ENCODE measurements at places on chromosomes 12 and 14. TPM values are rescaled to one million over a fixed set of nuclear protein-coding genes. Genes with fewer than 3 reads are reported as not detected.

RTL1 gene
- total RNA-seq: not detected

PLA2G1B gene
- total RNA-seq: not detected

CCND2 gene
- total RNA-seq: 129 TPM

GPD1 gene
- 0.08 TPM for total RNA-seq

CD4 gene
- 2.6 TPM for total RNA-seq

GNPTAB gene
- total RNA-seq: 39.2 TPM

GTF2A1 gene
- 28.0 TPM for total RNA-seq

GRIN2B gene
- under 0.01 TPM for total RNA-seq

DNA sequence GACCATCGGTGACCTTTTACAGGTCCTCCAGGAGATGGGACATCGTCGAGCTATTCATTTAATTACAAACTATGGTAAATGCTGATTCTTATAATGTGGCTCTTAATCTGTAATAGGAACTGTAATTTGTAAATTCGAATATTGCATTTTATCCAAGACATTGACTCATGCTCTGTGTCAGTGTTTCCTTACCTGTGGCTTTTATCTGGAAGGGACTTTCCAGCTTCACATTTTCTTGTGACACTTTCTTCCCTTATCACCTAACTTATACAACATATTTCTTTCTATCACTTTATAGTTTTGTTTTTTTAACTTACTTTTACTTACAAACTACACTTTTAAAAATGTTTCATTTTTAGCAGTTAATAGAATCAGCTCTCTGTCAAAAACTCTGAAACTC is 14.8 kb downstream of the IRAK3 start:
- no peak for ATAC-seq

DNA sequence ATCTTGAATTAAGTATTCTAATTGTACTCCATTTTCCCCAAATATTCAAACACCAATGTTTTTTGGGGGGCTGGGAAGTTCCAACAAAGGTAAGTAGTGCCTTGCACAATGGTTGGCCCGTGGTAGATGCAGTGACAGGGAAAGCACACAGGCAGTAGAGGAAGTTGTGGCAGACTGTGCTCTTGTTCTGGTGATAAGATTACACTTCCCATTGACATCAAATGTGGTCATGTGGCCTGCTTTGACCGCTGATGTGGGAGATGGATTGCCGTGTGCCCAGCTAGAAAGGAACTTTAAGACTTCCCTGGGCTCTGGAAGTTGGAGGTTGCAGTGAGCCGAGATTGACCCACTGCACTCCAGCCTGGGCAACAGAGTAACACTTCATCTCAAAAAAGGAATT is 223.8 kb downstream of the VRK1 start:
- no peak for ATAC-seq

- no peak for ATAC-seq
These were observed 23.9 kb downstream of the PALS1 start for GRCh38 chr14:67265131-67265530.

DNA sequence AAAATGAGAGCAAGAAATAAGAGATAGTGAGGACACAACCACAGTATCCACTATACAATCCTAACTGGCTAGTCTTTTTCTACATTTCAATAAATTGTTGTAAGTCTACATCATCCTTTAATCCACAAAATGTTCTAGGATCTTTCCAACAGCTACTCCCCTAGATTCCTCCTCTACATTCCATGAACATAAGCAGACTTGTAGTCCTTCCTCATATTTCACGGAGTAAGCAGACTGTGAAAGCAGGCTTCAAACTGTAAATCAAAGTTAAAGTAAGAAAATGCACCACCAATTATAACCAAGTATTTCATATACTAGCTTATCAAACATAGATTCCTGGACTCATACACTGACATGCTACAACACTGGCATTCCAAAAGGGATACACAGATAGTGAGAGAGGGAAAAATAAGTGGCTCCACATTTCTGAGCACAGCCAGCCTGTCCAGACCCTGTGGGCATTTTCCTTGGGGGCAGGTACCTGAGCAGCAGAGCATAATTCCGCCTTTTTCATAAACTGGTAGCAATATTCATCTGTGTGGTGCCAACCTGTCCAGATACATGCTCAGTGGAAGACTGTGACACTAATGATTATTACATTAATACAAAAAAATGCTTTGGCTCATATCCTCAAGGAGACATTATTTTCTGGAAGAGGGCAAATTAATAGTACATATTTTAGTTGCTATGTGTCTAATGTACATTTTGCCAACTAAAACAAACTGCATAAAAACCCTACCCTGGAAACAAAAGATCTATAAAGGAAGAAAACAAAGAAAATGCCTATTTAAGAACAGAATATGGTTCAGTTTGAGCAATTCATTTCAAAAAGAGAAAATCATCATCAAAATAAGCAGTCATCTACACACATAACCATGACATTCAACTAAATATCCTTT is 113.3 kb upstream of the FSCB start:
- no peak for ATAC-seq

DNA sequence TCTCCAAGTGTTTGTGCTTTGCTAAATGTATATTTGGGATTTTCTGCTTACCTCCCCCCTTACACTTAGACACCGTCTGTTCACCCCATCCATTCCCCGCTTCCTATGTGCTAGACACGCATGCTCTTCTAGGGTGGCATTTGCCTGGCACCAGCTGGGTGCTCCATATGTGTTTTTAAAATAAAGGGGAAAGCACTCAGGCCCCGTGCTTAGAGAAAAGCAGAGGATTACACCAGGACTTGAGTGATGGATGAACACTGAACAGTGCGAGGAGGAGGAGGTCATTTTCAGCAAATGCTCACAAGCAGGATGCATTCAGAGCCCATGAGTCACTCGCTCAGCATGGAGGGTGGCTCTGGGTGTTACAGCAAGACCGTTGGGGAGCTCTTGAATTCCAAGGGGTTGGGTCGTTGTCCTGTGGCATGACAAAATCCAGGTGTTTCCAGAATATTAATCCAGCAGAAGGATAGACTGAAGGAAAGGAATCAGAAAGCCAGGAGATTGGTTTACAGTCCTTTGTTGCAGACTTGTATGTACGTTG is 2.9 kb upstream of the BDKRB1 start:
- ATAC-seq: peak; percentile 81

- ATAC-seq: no peak
These were observed 41.2 kb downstream of the RFLNA start for GRCh38 chr12:124336184-124336437.

GRCh38 chr12:67067453-67068203 is 201.5 kb upstream of the CAND1 start:
- no peak for ATAC-seq

- no peak for ATAC-seq
These were observed 238.1 kb downstream of the APAF1 start for GRCh38 chr12:98883231-98883630.

DNA sequence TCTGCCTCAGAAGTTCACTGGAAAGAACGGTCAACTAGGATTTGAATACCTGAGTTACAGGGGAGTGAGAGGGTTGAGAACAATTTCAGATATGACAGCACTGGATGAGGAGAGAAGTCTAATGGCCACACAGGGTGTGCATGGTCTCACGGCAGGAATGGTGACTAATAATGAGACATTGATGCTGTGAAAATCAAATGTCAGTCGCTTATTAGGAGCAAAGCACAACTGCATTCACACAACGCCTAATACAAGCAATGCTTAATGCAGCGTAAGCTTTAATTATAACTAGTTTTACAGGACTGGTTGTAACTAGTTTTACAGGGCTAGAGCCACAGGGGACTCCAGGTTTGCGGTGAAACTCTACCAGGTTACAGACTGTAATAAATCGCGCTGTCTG is 23.4 kb upstream of the PRIMA1 start:
- ATAC-seq: no peak

- ATAC-seq: no peak
These were observed 490.8 kb downstream of the SOX5 start for GRCh38 chr12:23458640-23459039.

DNA sequence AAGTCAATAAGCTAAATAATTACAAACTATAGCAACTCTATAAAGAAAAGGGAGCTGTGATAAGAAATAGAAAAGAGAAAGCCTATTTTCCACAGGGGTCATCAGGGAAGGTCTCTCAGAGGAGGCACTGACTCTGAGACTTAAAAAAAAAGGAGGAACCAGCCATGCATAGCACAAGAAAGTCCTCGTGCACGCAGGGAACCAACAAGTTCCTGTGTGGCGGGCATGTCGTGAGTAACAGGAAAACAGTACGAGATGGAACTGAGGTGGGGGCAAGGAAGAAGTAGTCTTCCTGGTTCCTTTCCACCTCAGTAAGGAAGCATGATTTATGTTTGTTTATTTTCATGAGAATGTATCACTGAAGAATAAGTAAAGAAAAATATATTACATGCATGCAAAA is 367.0 kb upstream of the TMEM132C start:
- no peak for ATAC-seq

DNA sequence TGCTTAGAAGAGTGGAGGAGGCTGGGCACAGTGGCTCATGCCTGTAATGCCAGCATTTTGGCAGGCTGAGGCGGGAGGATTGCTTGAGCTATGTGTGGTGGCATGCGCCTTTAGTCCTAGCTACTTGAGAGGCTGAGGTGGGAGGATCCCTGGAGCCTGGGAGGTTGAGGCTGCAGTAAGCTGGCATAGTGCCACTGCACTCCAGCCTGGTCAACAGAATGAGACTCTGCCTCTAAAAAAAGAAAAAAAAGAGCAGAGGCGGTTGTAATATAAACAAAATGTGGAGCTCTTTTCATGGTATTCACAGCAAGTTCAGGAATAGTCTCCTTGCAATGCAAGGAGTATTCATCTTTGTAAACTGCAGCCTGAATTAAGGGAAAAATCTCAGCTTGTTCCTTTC is 27.2 kb downstream of the ARID2 start:
- ATAC-seq: no peak

DNA sequence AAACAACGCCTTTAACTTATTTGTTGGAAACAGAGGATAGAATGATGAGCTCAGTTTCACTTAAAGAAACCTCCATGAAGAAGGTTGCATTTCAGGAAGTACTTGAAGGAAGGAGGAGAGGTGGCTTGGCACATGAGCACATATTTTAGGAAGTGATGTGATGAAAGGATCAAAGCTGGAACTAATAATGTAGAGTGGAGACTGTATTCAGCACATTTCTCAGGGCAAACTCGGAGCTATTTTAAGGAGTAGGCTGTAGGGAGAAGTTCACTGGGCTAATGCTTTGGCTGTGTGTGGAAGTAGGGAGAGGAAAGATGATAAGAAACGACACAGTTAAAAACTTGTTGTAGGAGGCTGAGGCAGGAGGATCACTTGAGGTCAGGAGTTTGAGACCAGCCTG is 272.8 kb downstream of the AKAP6 start:
- ATAC-seq: no peak

DNA sequence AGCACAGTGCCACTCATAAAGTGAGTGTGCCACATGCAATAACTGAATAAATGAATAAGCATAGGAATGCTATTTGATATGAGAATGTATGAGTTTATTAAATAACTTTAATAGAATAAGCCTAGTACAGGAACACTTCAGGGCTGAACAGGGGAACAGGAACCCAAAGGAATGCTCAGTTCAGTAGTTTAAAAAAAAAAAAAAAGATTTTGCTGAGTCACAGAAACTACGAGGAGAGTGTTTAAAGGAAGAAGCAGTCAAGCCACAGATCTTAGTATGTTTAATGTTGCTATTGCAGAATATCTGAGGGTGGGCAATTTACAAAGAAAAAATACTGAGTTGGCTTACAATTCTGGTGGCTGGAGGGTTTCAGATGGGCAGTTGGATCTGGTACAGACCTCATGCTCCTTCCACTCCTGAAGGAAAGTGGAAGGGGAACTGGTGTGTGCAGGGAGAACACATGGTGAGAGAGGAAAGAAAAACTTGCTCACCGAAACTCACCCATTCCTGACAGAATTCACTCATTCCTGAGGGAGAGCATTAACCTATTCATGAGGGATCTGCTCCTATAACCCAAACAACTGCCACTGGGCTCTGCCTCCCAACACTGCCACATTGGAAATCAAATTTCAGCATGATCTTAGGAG is 880.3 kb upstream of the MGAT4C start:
- no peak for ATAC-seq

Measured in gastroesophageal sphincter (tissue), 4 donors.